Eye (tissue), 1 donor: ENCODE measurements at places on chromosomes 3 and 15.

DNA sequence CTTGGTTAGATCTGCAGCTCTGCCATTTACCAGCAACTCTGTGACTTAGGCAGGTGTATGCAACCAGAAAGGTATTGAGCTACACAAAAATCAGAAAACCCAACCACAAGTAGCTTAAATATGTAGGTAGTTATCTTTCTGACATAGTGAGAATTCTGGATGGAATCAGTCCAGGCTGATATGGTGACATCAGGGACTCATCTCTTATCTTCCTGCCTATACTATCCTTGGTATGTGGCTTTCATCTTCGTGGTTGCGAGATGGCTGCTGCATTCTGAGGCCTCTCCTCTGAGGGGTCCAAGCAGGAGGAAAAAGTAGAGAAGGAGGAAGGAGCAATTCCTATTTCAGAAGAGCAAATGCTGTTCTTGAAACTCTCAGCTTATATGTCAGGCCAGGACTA is 40.0 kb downstream of the CTDSPL start:
- DNase-seq, result no peak

- no peak for DNase-seq
Measured at GRCh38 chr15:80492409-80492808, 88.2 kb downstream of the ARNT2 start.

DNA sequence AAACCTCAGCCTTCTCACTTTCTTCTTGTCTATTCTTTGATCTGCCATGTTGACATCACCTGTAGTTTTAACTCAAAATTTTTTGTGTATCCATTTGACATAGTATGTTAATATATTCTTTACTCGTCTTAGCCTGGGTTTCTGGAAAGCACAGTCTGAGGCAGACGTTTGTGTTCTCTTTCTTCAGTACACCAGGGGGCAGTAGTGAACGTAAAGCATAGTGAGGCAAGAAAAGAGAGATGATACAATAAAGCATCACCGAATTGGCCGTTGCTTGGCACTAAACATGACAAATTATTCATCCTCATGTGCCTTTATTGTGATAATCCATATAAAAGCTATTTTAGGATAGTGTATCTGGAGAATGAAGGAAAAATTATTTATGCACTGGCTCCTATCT is 141.0 kb upstream of the MYRIP start:
- DNase-seq, result peak; percentile 67

GRCh38 chr3:126655887-126656286 is 963 bp upstream of the TXNRD3 start:
- DNase-seq, result no peak

- DNase-seq, result peak; percentile 3
Measured at GRCh38 chr3:170997961-170998913, 28.3 kb downstream of the SLC2A2 start.

DNA sequence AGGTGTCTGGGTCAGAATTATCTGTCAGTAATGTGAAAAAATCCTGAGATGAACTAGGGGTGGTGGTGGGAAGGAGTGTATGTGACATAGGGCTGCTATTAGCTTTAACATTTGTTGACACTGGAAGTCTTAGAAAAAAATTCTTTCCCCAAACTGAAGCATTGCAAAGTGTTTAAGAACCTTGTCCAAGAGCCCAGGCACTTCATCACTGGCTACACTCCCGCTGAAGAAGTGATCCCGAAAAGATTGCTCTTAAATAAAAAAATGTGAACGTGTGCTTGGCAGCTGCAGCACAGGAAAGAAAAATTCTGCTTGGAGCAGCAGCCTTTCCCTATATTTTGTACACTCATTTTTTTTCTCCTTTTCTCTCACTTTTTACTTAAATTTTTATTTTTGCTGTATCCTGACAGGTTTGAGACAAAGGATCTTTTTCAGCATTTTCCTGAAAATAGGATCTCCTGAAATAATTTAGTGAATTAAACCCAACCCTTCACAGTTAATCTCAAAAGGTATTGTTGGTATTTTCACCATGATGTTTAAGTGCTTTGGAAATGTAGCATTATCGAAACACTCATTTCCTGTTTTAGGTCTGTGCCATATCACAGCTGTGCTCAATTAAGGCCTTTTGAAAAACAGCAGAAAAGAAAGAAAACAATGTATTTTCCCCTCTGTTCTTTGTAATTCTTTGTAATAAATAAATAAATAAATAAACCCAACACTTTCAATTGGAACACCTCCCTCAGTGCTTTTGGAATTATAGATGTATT is 477.6 kb downstream of the ZNF385D start:
- peak; percentile 33 for DNase-seq

GRCh38 chr3:105539897-105540296 is 173.2 kb downstream of the ALCAM start:
- no peak for DNase-seq

DNA sequence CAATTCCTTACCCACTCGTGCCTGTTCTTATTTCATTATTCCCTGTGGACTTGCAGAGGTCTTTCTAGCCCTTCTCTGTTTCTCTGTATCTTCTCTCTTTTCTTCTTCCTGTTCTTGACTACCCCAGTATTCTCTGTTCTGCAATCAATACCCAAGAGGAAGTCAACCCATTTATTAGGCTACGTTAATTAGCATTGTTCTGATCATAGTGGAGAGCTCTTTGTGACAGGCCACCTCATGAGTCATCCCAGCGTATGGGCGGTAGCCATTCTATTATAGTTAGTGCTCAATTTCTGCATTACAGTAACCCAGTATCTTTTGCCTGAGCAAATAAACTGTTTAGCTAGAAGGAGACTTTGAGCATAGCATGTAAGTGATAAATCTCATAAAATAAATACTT is 259.5 kb upstream of the GRM7 start:
- DNase-seq, result no peak

GRCh38 chr3:71585131-71585530 is 1.6 kb upstream of the FOXP1 start:
- no peak for DNase-seq

DNA sequence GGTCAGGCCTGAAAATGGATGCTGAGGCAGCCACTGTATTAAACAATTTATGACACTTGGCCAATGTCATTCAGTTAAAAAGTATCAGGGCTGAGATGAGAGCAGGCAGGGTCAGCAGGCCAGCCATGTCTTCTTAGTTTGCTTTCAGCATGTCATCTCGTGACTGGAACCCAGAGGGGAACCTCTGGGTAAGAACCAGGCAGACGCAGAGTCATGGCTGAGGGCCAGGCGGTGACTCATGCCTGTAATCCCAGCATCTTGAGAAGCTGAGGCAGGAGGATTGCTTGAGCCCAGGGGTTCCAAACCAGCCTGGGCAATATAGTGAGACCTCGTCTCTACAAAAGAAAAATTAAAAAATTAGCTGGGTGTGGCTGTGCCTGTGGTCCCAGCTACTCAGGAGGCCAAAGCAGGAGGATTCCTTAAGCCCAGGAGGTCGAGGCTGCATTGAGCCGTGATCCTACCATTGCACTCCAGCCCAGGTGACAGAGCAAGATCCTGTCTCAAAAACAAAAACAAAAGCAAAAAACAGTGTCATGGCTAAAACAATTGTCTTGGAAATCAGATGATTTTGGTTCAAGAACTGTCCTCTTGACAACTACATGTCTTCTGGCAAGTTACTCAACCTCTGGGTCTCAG is 11.7 kb downstream of the BCL2L10 start:
- DNase-seq, result no peak

- DNase-seq, result no peak
Measured at GRCh38 chr3:128780101-128780837, 54.3 kb downstream of the RAB7A start.

- no peak for DNase-seq
Measured at GRCh38 chr3:160217675-160218074, 7.5 kb upstream of the C3orf80 start.

- DNase-seq, result peak; percentile 79
Measured at GRCh38 chr3:146189519-146190173, 28.7 kb upstream of the PLOD2 start.

DNA sequence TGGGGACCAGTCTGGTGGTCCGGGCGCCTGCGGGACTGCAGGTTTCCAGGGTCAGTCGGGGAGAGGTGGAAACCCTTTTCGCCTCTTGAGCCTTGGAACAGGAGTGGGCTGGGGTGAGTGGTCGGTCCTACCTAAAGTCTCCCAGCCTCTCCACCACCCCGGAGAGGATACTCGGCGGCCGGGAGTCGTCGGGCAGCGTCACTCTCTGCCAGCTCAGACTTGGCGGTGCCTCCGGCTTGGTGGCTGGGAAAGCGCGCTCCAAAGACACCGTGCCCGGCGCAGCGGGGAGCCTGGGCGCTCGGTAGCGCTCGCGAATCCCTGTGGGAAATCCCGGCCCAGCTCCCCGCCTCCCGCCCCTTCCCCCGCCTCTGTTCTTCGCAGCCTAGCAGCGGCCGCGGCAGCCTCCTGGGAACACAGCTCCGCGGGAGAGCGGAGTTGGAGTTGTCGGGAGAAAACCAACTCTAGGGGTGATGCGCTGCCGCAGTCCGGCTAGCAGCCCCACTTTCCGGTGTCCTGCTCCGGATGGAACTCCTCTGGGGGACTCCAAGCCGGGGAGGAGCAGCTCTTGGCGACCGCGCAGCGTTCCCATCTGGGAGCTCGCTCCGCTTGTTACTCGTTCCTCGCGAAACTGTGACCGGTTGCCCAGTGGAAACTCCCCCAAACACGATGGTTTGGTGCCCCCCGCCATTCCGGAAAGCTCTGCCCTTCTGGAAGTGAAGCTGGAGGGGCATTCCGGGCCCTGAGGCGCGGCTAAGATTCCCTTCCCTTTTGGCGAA is 1.4 kb downstream of the EPHB1 start:
- DNase-seq, result peak; percentile 74

DNA sequence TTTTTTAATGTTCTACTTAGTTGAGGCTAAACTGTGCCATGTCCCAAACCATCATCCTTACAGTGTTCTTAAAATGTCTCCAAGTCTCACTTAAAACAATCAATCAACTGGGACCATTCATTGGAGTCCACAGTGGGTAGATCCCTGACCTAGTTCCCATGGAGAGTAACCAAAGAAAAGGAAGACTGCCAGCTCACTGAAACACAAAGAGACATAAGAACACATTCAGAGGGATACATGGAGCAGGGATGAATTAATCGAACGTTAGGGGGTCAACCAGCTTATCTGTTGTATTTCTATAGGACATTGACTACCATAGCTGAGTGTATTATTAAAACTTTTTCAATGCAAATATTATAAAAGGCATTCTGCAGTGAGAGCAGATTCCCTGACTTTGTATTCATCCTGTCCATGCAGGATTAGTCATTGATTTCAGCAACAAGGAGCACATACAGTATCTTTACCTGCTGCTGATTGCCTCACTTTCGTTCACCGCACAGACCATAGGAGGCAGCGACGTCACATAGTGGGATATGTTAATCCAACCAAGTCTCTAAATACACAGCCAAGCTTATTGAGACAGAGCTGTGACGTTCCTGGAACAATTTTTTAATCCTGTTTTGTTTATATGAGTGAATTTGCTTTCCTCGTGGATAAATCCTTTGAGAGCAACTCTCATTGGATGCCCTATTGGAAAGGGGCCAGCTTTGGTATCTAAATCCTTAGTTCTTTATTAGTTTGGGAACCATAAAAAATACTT is 364.9 kb upstream of the RBMS3 start:
- peak; percentile 62 for DNase-seq

DNA sequence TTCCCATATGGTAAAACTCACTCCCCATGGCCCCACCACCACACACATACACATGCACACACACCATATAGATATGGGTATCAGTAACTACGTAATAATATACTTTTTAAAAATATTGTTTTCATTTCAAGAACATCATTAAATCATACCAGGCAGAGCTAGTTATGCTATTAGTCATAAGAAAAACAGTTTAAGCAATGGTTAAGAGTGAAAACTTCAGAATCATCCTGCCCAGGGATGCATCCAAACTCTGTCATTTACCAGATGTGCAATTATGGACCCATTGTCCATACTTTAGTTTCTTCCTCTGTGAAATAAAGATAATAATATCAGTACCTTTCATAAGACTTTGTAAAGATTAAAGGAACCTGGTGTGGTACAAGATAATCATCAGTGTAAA is 608.3 kb downstream of the RBMS3 start:
- no peak for DNase-seq

- no peak for DNase-seq
Measured at GRCh38 chr15:100134586-100134985, 207.2 kb downstream of the ADAMTS17 start.

DNA sequence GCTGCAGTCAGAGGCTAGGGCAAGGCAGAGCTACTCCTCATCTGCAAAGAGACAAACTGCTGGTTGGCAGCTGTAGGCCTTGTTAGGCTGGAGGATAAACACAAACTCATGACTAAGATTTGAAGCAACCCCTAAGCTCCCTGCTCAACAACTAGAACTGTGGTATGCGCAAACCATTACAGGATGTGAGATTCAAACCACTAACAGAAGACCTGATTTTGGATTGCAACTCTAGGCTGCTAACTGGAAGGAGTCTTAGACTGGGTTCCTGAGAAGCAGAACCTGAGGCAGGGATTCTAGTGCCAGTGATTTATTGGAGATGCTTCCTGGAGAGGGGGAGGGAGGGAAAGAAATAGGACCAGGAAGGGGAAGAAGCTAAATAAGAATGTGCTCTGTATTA is 22.5 kb downstream of the CCR4 start:
- DNase-seq, result no peak

DNA sequence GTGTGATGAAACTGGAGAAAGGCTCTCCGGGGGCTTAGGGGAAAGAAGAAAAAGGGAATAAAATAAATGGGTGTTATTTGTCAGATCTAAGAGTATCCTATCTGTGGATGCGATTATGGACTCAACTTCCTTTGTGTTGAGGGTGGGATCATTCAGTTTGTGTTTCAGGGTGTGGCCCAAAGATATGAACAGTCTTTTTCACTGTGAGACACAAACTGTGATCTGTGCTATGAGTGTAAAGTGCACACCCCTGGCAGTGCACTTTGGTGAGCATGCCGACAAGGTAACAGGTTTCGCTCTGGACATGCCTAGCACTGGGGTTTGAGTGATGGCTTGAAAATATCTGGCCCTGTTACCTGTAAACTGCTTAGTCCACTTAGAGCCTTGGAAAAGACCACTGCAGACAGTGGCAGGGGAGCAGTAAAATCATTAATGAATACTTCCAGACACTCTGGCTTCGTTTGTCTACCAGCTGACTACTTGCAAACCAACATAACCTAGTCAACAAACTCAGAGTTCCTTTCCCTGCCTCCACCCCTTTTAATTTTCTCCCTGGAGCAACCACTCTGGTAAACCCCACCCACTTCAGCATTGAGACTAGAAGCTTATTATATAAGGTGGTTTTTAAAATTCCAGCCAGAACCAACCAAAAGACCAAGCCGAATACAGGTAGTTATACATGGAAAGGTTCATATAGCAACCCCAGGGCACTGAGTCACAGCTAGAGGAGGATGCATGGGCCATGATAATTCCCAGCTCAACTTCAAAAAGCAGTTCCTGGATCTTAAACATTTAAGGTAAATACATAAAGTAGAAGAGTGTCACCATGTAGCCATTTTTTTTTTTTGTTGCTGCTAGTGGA is 55.1 kb downstream of the TAMM41 start:
- DNase-seq, result no peak

- no peak for DNase-seq
Measured at GRCh38 chr3:15096046-15096445, 2.9 kb downstream of the RBSN start.

GRCh38 chr3:71001303-71001830 is 582.2 kb downstream of the FOXP1 start:
- no peak for DNase-seq

GRCh38 chr3:127679534-127680145 is 6.9 kb downstream of the ABTB1 start:
- DNase-seq, result no peak

- no peak for DNase-seq
Measured at GRCh38 chr3:77052733-77053670, 13.1 kb downstream of the ROBO2 start.
